ENCODE measurements at places on chromosomes 11 and 22.

DNA sequence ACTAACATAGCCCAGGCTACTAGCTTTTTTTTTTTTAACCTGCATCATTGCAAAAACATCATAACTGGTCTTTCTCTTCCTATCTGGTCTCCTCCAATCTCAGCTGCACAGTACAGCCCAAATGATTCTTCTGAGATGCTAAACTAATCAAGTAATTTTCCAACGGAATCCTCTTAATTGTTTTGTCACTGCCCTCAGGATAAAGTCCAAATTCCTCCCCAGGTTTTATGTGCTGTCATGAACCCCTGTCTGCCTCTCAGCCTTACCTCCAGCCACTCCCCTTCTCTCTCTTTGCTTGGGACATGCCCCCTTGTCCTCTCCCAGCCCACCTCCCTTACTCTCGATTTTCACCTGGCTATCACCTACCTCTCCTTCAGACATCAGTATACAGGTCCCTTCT is 12.5 kb downstream of the APBB1 start:
- no peak for DNase-seq

GRCh38 chr11:108351468-108351867 is 115.9 kb downstream of the C11orf65 start:
- DNase-seq, result no peak

GRCh38 chr11:66002648-66003225 is 434 bp downstream of the BANF1 start:
- no peak for DNase-seq

GRCh38 chr11:16373768-16374167 is 17.4 kb upstream of the SOX6 start:
- no peak for DNase-seq

GRCh38 chr11:110755941-110756340 is 43.7 kb upstream of the ARHGAP20 start:
- DNase-seq, result no peak

GRCh38 chr22:38567531-38568285 is 2.3 kb downstream of the DMC1 start:
- no peak for DNase-seq

- DNase-seq, result no peak
These were observed 362.7 kb upstream of the DDI1 start for GRCh38 chr11:103673773-103674172.

DNA sequence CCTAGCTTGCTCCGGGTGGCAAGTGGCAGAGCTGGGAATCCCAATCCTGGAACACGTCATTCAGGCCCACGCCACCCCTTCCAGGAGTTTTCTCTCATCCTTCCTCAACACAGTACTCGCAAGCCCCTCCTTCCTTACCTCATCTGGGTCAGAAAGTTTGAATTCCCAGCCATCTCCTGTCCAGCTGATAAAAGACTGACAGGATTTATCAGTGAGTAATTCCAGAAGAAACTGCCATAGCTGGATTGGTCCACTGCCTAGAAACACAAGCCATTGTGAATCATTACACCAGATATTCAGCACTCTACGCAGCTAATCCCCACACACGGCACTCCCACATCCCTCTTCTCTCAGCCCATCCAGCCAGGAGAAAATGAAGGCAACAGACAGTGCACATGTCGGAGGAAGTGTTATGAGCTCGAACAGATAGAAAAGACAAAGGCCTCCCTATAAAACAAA is 124.0 kb downstream of the ETS1 start:
- DNase-seq, result no peak

GRCh38 chr11:19658344-19658743 is 54.3 kb upstream of the NAV2 start:
- DNase-seq, result no peak

DNA sequence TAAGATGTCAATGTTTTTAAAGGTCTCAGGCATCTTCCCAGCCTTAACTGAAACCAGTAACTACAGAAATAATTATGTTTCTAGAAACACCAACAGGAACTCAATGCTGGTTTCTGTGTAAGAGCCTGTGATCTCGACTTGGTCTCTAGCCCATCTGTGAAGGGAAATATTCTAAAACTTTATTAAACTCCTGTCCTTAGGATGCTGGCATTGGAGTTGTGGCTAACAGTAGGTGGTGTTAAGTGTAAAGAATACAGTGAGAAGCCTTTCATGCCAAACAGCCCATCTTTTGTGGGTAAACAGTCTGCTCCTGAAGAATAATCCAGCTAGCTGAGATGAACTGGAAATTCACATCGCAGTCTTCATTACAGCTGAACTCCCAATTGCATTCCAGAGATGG is 133.2 kb downstream of the ADAMTS15 start:
- no peak for DNase-seq

GRCh38 chr22:23722724-23723123 is 28.2 kb downstream of the ZNF70 start:
- DNase-seq, result no peak

- DNase-seq, result no peak
These were observed 97.8 kb downstream of the ME3 start for GRCh38 chr11:86574493-86575207.

- no peak for DNase-seq
These were observed 524 bp upstream of the SLC25A17 start for GRCh38 chr22:40819599-40820140.

DNA sequence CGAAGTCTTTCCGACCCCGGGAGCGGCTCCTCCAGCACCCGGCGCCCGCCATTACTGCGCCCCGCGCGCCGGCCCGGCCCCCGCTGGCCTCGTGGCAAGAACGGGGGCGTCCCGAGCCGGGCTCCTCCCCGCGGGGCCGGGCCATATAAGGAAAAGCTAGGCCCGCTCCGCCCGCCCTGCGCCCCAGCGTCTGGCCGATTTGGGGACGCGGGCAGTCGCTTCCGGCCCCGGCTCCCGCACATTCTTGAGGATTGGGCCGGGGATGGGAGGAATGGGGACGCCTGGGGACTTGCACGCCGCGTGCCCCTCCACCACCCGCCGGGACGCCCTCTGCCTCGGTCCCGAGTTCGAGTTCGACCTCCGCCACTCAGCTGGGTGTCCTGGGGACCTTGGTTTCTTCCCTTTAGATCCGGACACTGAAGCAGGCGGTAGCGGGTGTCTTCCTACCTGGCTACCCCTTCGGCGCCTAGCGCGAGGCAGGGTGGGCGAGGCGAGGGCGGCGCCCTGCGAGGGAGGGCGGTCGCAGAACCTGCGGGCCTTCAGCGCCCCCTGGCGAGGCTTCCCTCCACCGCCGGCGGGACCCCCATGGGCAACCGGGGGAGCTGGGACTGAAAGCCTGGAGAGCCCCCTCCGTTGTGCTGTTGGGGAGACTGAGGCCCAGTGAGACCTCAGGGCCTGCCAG is 3.8 kb downstream of the SMTN start:
- DNase-seq, result peak; percentile 83

DNA sequence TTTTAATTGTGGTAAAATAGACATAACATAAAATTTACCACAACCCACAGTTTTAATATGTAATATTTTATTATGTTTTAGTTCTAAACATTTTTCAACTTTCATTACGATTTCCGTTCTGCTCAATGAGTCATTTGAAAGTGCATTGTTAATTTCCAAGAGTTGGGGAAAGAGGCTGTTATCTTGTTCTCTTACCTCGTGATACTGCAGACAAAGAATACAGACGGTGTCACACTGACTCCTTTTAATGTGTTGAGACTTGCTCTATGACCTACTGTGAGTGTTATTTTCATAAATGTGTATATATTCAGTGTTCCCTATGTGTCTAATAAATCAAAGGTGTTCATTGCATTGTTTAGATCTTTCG is 10.8 kb upstream of the RAC2 start:
- no peak for DNase-seq

GRCh38 chr11:92212530-92212929 is 12.1 kb upstream of the FAT3 start:
- DNase-seq, result no peak

DNA sequence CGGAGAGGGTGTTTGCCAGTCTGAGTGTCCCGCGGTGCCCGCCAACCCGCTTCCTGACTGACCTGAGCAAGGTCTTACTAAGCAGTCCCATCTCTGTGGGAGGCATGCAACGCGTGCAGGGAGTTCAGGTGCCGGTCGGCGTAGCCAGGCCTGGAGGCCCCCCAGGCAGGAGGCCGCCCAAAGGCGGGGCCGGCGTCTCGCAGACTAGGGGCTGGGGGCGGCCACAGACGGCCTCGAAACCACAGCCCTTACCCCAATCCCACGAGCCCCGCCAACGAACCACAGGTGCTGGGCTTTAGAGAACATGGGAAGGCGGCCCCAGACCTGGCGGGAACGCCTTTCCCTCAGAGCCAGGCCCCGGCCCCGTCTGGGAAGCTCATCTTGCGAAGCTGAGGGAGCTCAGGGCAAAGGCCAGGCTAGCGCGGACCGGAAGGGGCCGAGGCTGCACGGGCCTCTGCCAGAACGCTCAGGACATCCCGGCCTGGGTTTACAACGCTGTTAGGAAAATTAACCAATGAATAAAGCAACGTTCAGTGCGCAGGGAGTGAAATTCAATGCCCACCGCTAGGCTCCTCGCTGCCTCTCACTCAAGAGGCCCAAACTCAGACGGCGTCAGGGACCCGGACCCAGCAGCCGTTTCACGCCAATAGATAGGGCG is 2.1 kb upstream of the MTFP1 start:
- peak; percentile 22 for DNase-seq

DNA sequence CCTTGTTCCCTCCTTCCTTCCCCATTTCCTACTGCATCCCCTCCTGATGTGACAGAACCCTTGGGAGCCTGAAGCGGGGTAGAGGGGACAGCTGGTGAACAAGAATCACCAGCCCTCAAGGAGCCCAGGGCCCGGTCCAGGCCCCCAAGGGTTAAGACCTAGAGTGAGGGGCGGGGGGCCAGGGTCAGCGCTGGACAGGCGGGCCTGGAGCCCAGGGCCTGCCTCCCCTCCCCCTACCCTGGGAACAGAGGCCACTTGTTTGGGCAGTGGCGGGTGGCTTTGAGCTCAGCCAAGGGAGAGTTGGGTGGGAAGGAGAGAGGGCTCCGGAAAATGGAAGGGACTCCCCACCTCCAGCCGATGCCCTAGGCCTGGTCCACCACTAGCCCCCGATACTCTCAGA is 2.1 kb downstream of the ARAP1 start:
- no peak for DNase-seq

GRCh38 chr11:133172349-133172748 is 360.0 kb downstream of the OPCML start:
- DNase-seq, result no peak

- no peak for DNase-seq
These were observed 22.7 kb downstream of the TCIRG1 start for GRCh38 chr11:68061508-68061907.

- no peak for DNase-seq
These were observed 1.7 kb downstream of the C2CD2L start for GRCh38 chr11:119108857-119109221.

DNA sequence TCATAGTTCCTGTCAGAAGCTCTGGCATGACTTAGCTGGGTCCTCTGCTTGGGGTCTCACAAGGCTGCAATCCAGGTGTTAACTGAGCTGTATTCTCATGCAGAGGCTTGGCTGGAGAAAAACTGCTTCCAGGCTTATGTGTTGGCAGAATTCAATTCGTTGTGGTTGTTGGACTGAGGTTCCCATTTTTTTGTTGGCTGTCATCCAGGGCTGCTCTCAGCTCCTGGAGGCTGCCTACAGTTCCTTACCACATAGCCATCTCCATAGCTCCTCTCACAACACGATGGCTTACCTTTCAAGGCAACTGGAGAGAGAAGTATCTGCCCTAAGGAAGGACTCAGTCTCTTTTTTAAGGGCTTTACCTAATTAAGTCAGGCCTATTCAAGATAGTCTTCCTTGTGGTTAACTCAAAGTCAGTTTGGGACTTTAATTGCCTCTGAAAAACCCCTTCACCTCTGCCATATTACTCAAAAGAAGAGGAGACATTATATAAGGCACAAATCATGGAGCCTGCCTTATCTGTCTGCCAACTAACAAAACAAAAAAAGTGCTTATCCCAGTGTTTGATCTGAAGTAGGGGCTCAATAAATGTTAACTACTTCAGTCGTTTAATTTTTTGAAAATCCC is 35.2 kb downstream of the OR2AG2 start:
- DNase-seq, result no peak

GRCh38 chr11:45158891-45159605 is 12.6 kb downstream of the PRDM11 start:
- no peak for DNase-seq

DNA sequence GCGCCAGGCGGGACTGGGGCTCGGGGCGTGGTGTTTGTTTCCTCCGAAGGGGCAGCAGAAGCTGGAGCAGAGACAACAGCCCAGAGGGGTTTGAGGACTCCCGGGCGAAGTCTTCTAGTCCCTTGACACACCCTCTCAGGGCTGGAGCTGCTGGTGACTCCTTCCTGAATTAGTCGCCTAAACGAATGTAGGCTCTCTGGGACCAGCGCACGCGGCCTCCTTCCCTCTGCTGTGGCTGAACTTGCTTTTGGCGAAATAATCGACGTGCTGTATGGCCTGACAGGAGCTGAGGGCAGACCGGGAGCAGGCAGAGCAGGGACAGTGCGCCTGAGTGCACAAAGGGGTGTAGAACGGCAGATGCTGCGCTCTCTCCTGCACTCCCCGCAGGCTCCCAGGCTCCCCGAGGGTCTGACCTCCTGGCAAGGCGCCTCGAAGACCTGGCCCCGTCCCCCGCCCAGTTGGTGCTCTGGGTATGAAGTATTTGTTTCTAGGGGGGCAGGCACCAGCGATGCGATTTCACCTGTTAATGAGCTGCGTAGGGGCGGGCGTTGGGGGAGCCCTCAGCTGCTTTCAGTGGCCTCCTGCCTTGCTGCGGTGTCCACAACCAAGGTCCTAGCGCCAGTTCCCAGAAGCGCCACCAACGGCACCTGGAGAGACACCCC is 5.3 kb downstream of the SLC17A6 start:
- no peak for DNase-seq

DNA sequence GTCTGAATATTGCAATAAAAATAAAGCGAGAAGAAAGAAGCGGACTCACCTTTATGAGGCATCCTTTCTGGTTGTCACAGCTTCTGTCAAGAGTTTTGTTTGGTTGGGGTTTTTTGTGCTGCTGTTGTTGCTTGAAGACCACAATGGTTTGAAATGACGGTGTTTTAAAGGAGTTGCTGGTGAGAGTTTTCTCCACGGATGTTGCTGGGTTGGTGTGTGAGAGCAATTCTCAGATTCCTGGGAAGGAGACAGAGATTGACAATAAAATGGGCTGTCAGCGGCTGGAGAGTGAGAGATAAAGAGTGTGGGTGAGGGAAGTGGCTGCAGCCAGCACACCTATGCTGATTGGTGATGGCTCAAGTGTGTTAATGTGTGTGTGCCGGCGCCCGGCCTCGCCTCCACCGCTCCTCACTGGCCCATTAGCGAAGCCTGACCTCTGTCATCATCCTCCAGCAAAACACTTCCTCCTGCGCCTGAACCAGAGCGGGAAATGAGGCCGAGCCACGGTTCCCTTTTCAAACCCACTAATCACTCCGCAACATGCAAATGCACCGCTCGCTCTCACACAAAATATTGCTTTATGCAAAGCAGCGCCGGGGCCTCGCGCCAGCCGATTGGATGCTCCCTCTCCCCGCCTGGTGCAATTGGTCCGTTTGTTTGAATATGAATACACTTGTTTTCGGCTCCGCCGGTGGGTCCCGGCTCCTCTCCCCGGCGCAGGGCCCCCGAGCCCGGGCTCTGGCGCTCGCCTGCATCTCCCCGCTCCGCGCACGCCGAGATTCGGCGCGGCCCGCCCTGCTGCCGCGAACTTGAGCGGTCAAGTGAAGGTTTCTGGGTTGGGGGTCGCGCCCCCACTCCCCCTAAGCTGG is at the start of gene PAX6:
PAX6 (minus strand) TSS at position 544 of the 869 bp plus-strand sequence. CDS start 4,911 bp downstream, outside the sequence.
- DNase-seq, result no peak

Measured in activated T-cell treated with anti-CD3 and anti-CD28 coated beads for 4 hours (primary cell).